Fibroblast of pulmonary artery (primary cell): ENCODE measurements at places on chromosomes 11 and 22.

DNA sequence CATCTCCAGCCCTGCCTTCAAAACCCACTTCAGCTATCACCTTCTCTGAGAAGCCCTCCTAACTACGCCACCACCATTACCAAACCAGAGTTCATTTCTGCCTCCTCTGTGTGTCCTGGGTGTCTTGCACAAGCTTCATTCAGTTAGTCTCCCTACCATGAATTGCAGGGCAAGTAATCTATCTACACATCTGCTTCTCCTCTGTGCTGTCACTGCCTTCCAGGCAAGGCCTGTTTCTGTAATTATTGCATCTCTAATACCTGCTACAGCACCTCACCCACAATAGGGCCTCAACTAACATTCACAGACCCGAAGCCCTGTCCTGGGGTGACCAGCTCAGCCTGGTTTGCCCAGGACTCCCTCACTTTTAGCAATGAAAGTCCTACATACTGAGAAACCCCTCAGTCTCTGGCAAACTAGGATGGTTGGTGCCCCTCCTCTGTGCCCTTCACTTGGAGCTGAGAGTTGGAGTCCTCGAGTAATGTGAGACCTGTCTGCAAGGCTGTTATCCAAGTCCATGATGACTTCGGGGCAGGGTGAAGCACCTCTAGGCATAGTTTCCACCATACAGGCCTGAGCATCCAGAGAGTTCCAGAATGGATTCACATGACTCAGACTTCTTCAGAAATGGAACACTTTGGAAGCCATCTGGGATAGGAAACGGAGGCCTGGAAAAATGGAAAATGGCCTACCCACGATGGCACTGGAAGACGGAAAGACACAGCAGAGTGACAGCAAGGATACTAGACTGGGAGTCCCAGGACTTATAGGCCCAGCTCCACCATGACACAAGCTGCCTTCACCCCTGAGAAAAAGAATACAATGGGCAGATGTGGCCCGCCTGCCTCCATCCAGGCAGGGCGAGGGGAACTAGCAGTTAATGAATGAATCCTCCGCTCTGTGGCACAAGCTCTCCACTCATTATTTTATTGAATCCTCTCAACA lies 269.3 kb downstream of the BUD13 start:
- DNase-seq: no peak

- no peak for DNase-seq
Measured at GRCh38 chr11:132114743-132115142, 744.3 kb downstream of the NTM start.

GRCh38 chr22:24968066-24968561 lies 15.6 kb downstream of the KIAA1671 start:
- DNase-seq: no peak

GRCh38 chr22:38874529-38875222 lies 2.7 kb upstream of the CBX6 start:
- no peak for DNase-seq

- peak; percentile 71 for DNase-seq
Measured at GRCh38 chr11:106344394-106344793, 266.9 kb downstream of the AASDHPPT start.

GRCh38 chr22:40965936-40966725 lies 15.0 kb downstream of the RBX1 start:
- DNase-seq: no peak

DNA sequence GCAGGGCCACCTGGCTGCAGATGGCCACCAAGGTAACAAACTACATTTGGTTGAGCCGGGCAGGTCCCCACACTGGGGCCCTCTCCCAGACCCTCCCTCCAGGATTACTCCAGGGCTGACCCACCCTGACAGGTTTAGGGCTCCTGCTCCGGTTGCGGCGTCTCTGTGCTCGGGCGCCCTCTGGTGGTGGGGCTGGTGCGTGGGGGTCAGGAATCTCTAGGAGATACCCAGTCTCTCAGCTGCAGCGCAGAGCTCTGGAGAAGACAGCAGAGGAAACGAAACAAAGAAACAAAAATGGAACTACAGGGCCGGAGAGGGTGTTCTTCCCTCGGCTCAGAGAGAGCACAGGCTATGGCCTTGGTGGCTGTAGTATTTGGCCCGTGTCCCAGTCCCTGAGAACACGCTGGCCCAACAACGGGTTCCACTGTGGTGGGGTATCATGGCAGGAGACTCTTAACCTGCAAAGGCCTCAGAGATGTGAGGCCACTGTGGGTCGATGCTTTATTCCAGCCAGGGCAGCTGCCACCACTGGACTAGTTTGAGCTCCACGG lies 2.4 kb downstream of the C11orf96 start:
- DNase-seq: peak; percentile 64

DNA sequence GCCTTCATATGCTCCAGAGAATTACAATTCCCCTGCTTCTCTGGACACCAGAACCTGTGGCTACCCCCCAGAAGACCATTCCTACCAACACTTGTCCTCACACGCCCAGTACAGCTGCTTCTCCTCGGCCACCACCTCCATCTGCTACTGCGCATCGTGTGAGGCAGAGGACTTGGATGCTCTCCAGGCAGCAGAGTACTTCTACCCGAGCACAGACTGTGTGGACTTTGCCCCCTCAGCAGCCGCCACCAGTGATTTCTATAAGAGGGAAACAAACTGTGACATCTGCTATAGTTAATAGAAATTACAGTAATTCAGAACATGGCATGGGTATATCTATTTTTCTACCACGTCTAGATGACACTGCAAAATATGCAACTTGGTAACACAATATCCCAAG lies 9.8 kb downstream of the POU2AF3 start:
- no peak for DNase-seq

DNA sequence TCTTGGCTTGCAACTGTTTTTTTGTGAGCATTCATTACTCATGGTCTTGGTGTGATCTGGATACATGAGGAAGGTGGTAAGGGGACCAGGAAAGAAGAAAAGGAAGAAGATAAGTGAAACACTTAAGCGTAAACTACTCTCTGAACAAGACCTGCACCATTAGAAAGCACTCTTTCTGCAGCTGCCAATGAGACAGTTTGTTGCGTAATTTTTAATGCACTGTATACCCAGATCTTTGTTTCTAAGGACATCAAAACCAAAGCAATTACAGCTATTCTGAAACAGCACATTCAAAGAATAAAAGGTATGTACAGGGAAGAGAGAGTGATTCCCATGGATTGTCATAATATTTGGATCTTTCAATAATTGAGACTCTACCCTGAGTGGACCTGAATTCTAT lies 147.4 kb downstream of the BLID start:
- no peak for DNase-seq

DNA sequence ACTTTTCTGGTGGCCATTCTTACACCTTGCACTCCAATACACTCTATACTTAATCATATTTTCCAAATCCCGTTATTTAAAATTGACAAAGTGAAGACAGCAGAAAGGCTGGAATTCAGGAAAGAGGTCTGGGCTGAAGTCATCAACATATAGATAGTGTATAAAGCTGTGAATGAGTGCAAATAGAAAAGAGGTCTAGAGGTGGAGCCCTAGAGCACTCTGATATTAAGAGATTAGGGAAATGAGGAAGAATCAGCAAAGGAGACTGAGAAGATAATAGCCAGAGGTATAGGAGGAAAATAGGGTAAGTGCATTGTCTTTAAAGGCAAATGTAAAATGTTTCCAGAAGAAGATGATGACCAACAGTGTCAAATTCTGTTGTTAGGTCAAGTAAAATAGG lies 7.9 kb downstream of the CTR9 start:
- no peak for DNase-seq

- DNase-seq: peak; percentile 14
Measured at GRCh38 chr11:23990346-23991164, 506.3 kb upstream of the LUZP2 start.
